ENCODE measurements at places on chromosomes 13 and 19.

- no peak for DNase-seq
Measured at GRCh38 chr13:91349992-91350911, 2.8 kb downstream of the MIR17HG start.

DNA sequence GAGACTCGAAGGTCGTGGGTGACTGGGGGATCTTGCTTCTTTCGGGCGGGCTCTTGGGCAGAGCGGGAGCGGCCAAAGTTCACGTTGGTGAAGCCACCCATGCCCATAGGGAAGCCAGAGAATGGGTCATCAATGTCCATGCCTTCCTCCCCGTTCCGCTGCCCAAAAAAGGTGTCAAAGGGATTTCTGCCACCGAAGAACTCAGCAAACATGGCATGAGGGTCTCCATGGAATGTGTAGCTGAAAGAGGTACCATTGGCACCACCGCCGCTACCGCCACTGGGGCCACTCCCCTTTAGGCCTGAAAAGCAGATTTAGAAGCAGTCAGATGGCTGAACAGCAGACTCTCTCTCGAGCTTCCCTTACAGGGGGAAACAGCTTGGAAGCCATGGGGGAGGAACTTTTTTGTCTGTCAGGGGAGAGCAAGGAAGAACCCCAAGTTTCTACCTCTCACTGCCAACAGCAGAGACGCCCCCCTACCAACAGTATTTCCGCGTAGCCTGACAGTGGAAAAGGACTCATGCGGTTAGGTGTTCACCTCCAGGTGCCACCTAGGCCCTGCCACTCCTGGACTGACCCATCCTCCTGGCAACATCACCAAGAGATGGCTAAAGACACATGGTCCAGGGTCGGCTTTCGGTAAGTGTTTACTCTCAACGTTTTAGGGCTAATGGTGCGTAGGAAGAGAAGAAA lies 1.3 kb downstream of the DNAJB1 start:
- DNase-seq = no peak

DNA sequence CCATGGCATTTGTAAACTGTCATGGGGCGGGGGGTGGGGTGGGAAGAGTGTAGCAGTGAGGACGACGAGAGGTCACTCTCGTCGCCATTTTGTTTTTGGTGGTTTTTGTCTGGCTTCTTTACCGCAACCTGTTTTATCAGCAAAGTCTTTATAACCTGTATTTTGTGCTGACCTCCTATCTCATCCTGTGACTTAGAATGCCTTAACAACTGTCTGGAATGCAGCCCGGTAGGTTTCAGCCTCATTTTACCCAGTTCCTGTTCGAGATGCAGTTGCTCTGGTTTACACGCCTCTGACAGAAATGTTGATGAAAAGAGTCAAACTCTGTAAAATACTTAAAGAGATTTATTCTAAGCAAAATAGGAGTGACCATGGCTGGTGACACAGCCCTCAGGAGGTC lies 852.0 kb downstream of the DACH1 start:
- DNase-seq = no peak

- no peak for DNase-seq
Measured at GRCh38 chr19:35498220-35498619, 8.0 kb upstream of the KRTDAP start.

DNA sequence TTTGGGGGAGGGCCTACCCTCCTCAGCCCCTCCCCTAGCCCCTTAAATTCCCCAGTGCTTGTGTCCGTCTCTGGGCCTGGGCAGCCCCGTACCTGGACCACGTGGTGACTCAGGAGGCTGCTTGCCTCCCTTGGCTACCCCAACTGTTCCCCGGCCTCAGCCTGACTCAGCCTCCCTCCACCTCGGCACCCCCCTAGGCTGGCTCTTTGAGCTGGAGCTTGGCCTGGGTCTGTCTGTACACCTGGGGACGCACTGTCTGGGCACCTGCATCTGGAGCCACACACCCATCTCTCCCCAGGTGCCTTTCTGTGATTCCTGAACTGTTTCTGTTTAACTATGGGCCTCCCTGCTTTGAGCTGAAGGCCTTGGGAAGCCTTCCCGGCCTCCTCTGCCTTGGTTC lies 1.8 kb upstream of the KLK14 start:
- no peak for DNase-seq

- peak; percentile 46 for DNase-seq
Measured at GRCh38 chr13:85650613-85651012, 148.6 kb downstream of the SLITRK6 start.

GRCh38 chr19:51294977-51295375 lies 16.5 kb upstream of the IGLON5 start:
- no peak for DNase-seq

GRCh38 chr13:101292711-101293110 lies 123.6 kb downstream of the NALCN start:
- DNase-seq = no peak

DNA sequence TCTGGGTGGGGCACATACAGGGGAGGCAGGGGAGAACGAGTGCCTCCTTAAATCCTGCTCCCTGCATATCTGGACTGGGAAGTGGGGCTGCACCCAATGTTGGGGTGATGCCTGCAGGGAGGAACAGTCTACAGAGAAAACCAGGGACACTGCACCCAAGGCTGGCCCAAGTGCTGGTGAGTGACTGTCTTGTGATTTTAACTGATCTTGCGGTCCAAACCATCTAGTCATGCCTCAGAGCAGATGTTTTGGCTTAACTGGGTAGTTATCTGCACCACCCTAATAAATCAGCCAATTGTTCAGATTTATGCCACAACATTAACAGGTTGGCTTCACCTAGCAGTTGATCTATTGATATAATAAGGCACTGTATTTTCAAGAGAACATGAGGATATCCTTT lies 219.2 kb upstream of the IRS2 start:
- DNase-seq = no peak

DNA sequence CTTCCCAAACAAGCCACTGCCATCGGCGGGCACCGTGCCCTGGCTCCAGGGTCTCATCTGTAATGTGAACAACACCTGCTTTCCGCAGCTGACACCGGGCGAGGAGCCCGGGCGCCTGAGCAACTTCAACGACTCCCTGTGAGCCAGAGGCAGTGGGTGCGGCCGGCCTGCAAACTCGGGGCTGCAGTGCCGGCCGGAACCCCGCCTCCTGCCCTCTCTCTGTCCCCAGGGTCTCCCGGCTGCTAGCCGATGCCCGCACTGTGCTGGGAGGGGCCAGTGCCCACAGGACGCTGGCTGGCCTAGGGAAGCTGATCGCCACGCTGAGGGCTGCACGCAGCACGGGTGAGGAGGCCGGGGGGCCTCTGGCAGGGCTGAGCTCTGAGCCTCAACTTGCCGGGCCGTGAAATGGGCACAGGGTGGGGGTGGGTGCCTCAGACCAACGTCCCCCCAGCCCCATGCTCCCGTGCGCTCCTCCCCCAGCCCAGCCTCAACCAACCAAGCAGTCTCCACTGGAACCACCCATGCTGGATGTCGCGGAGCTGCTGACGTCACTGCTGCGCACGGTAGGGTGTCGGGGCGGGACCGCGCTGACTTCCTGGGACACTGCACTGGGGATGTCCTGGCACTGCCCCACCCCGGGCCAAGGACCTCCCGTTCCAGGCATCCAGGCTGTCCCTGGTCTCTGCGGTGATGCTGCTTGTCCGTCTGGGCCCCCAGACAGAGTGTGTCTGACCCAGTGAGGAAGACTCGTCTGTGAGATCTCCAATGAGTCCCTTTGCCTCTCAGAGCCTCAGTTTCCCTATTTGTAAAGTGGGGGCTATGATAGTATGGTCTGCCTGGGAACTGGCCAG lies 2.2 kb downstream of the ABCA7 start:
- DNase-seq = peak; percentile 29

Measured in NCI-H1105 treated with DMSO at 0.1 percent for 48 hours (cell line).